Osteoblast (primary cell): ENCODE measurements at places on chromosomes 1 and 21. TPM values are rescaled to one million over a fixed set of nuclear protein-coding genes. Genes with fewer than 3 reads are reported as not detected.

- DNase-seq: no peak
Measured at GRCh38 chr1:81351864-81352263, 448.9 kb upstream of the ADGRL2 start.

DNA sequence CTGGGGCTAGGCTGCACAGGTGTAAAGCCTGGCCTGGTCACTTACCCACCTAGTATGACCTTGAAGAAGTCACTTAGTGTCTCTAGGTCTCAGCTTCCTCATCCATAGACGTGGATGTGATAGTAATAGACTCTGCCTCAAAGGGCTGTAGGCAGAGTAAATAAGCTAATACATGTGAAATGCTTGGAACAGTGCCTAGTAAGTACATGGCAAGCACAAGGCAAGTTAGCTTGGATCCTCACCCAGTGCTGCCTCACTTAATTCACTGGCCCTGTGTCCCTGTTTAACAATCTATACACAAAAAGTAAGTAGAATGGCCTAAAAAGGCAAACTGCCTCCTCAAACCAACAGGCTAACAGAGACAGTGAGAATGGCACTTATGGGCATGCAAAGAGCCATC, 167.8 kb downstream of the PIGK start:
- no peak for DNase-seq

Gene FAAH
- 2.4 and 4.0 TPM in 2 replicates for total RNA-seq

GRCh38 chr1:232925421-232926220, 24.8 kb upstream of the NTPCR start:
- DNase-seq: no peak

DNA sequence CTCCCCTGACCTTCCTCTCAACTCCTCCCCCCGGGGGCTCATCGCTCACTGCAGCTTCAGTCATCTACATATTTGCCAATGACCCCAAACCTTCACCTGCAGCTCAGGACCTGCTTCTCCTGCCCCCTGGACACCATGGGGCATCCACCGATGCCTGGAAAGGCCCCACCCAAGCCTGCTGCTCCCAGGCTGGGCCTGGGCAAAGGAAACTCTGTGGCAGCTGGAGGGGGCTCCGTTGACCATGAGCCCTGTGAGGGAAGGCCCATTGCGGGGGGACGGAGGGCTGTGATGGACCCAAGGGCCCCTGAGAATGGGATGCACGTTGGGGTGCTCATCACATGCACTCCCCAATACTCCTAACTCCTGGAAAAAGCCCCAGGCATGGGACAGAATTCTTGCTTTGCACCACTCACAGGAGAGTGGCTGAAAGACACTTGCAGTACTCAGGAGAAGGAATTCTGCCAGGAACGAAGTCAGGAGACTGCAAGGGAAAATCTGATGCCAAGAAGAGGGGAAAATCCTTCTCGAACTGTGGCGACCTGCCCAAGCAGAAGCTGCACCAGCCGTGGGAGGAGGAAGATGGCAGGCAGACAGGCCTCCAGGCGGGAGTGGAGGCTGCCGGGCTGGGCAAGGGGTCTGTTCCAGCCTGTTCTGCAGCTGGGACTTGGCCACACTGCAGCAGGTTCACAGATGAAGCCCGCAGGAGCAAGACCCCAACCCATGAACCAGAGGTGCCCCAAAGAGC, 18.4 kb downstream of the MATN1 start:
- DNase-seq: peak; percentile 38

DNA sequence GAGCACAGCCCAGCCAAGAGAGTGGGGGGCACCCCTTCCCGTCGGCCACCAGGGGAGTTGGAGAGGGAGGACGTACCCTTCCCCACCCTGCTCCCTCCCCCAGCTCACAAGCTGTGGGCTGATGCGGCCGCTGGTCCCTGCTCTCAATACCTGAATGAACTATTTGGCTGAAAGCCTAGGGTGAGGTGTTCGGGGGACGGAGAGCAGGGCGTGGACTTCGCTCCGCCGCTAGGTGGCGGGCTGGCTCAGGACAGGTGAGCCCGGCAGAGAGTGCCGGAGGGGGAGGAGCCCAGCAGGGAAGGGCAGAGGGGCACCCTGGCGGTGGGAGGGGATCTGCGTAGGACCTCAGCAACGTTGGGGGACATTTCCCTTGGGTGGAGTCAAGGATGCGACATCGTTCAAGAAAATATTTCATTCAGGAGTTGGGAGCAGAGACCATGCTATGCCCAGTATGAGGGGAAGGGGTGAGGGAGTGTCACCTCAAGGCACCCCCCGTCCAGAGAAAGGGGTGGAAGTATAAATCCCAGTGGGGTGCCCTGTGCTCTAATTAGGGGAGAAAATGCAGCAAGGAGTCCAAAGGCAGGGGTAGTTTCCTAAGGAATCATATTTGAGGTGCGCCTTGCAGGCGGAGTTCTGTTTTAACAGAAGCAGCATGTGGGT, 12.0 kb upstream of the RHBG start:
- no peak for DNase-seq

DNA sequence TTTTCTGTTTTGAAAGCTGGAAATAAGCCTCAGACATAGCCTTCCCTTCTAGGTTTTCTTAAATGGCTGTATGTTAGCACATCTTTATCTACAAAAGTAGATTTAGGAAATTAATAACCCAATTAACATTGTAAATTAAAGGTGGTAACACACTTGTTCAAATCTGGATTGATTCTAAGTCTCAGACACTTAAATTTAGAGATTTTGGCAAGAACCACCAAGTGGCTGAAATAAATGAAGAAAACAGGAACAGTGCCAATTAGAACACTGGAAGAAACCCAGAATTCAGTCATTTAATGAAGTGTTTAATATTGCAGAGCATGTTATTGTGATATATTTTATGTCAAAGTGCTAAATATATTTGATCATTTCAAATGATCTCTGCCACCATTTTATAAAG, 628.2 kb downstream of the USP25 start:
- DNase-seq: no peak

Gene HTR6
- total RNA-seq: under 0.01 TPM in 1 of 2 replicates, not detected in the other

DNA sequence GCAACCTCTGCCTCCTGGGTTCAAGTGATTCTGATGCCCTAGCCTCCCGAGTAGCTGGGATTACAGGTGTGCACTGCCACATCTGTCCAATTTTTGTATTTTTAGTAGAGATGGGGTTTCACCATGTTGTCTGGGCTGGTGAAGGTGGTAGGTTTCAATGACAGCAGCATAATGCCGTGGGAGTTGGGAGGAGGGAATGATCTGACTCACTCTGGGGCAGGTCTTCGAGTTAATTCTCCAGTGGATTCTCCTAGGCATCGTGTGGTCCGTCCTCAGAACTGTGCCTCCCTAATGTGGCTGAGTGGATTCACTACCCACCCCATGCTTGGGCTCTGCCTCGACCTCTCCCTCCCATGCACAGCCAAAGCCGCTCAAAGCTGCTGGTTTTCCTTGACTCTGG, 1.7 kb upstream of the GPR37L1 start:
- peak; percentile 86 for DNase-seq

DNA sequence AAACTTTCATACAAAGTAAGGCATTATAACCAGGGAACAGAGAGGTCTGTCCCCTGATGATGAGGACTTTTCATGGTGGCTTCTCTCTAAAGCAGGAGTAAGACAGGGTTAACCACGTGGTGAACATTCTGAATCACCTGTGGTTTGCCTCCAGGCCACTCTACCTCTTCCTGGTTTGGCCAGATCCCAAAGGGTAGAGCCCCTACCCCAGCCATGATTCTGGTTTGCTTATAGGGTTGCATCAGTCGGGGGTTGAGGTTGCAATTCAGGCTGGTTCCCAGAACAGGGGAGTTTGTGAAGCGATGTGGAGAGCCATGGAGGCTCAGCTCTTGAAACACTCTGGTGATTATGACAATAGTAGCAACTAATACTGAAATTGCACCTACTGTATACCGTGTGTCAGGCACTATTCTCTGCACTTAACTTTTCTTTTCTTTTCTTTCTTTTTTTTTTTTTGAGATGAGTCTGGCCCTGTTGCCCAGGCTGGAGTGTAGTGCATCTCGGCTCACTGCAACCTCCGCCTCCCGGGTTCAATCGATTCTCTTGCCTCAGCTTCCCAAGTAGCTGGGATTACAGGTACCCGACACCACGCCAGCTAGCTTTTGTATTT, 8.3 kb downstream of the CNR2 start:
- no peak for DNase-seq

DNA sequence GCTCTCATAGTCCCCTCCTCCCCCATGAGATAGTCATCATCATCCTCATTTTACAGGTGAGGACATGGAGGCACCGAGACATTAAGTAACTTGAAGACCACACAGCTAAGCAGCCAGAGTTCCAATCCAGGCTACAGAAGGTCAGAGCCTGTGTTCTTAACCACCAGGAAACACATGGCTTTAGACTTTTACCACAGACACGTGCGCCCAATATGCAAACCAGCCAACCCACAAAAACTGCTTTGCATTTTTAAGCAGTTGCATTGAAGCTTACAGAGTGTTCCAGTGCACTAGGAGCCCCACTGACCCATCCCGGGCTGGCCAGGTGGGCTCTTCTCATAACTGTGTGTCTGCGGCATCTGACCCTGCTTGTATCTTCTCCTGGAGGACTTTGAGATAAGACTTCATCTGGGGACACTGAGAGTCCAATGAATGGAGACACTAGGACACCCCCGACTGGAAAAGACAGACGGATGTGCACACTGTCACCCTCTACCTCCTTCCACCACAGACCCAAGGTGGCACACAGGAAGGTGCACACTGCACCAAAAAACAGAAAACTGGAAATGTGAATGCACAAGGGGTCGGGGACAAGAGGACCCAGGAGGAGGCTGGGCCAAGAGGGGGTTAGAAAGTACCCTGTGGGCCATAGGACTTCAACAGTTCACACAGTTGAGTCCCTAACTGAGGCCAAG, 56.4 kb downstream of the ETS2 start:
- no peak for DNase-seq
